ENCODE measurements at places on chromosomes 1 and 21.

DNA sequence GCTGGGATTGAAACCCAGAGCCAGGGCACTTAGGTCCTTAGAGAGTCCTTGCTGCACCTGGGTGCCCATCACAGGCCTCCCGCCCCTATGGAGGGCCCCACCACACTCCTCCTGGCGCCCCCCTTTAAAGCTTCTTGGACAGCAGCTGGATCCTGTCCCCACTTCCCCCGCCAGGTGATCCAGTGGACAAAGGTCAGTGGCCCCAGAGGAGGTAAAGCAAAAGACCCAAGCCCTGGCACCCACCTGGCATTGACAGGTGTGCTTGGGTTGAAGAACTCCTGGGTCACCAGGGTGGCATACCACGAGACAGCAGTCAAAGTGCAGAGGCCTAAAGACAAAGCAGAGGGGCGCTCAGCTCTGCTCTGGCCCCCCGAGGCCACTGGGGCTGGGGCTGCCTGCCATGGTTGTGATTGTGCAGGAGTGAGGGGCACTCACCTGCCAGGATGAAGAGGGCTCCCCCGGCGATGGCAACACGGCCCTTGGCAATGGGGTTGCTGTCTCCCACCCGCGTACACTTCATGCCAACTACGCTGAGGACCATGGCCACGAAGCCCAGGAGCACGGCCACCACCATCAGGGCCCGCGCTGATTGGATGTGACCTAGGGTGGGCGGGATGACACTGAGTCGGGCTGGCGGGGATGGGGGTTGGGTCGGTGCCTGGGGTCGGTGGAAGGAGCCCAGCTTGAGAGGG is 1.9 kb downstream of the CLDN19 start:
- DNase-seq, result no peak

DNA sequence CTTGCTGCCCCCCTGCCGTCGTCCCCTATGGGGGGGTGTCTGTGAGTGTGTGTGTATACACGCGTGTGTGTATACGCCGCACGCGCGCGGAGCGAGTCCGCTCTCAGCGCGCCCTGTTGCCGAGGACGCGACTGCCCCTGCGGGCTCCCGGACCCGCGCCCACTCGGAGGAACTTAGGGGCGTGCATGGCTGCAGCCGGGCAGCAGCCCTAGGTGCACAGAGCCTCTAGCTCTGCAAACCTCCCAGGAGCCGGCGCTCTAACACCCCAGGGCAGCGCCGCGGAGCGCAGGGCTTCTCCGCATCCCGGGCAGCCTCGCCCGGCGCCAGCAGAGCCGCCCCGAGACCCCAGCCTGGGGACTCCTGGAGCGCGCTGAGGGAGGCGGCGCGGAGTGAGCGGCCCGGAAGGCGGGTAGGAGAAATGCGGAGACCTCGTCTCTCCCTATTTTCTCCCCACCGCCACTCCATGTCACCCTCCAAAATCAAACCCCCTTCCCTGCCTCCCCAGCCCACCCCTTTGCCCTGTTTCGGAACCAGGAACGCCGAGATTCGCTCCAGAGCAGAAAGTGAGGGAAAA is 574 bp downstream of the ITPKB start:
- DNase-seq, result no peak

DNA sequence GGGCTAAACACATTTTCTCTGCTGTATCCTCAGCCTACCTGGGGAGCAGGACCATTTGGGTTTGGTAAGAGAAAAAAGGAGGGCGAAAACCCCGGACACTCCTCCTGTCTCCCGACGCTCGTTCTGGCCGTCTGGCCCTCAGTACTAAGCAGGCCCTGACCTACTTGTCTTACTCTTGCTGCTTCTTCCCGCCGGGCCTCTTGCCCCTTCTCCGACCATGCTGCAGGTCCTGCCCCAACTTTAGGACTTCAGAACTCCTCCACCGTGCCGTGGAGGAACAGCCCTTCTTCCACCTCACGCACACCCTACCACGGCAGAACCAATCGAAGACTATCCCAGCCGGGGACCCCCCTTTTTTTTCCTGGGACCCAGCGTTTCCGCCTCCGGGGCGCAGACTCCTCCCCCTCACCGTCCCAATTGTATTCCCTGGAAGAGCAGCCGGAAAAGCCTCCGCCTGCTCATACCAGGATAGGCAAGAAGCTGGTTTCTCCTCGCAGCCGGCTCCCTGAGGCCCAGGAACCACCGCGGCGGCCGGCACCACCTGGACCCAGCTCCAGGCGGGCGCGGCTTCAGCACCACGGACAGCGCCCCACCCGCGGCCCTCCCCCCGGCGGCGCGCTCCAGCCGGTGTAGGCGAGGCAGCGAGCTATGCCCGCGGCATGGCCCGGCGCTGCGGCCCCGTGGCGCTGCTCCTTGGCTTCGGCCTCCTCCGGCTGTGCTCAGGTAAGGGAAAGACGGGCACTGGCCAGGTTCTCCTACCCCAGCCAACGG is at the start of gene CHRNB2:
Gene CHRNB2 (plus strand): TSS at position 393 of the 771 bp plus-strand sequence. CDS start 267 bp downstream, at position 660.
- peak; percentile 56 for DNase-seq

DNA sequence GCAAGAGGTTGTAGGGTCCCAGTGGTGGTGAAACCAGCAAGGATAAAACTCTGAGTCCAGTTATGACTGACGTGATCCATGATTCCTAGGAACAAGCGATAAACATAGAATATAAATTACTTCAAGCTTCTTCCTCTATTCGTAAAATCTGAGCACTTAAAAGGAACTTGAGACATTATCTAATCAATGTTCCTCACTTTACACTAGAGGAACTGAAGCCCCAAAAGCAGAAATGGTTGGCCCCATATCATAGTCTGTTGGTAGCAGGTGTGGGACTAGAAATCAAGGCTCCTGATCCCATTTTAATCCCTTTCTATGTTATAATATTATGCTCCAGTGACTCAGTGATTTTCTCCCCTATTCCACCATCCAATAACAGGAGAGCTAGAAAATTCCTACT is 21.9 kb upstream of the MNDA start:
- no peak for DNase-seq

DNA sequence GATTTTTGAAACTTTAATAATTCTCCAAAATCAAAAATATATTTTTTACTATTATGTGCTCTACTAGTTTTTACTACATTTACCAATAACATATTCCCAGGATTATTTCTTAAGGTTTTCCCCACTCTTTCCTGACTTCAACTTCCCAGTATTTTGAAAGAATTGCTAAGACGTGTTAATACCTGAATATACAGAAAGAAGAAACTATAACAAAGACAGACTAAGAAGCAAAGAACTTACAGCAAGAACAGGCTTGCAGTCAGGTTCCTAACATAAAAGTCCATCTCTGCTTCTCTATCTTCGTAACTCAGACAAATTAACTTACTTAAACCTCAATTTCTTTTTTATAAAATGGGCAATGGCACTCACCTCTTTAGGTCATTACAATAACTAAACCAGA is 63.2 kb downstream of the SRSF11 start:
- DNase-seq, result no peak

DNA sequence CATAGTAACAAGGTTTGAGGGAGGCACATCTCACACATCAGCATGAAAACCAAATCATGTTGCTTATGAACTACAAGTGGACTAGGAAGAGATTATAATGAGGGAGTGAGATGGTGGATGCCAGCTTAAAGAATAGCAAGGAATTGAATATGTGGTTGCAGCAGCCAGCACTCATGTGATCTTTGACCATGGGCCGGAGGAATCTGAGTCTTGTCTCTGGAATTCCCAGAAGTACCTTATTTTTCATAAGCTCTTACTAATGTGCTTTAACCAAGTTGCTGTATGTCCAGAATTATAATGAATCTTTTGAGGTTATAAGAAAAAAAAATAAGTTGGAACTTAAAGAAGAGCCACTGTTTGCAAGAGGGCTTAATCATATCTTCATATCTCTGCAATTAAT is 97.0 kb downstream of the DISP1 start:
- no peak for DNase-seq

GRCh38 chr1:113783254-113784103 is 24.2 kb upstream of the PHTF1 start:
- peak; percentile 11 for DNase-seq
